ENCODE measurements at places on chromosomes 2 and 18.

DNA sequence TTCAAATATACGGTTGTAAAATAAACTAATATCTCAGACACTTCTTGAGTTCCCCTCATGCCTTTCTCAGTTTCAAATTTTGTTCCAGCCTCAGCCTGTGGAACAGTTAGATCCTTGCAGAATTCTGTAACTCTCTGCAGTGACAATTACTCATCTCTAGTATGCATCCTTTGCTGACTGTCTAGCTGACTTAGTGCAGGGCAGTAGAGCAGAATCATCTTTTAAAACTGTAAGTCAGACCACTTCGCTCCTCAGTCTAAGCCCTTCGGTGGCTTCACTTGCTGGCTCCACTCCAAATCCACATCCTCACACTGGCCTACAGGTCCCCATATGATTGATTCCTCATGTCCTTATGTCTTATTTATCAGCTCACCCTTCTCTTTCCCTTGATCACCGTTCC lies 164.1 kb upstream of the ZSWIM2 start:
- DNase-seq, result no peak

GRCh38 chr2:119683713-119684443 lies 4.9 kb downstream of the TMEM177 start:
- DNase-seq, result no peak

GRCh38 chr2:96184188-96184587 lies 24.4 kb downstream of the STARD7 start:
- DNase-seq, result no peak

DNA sequence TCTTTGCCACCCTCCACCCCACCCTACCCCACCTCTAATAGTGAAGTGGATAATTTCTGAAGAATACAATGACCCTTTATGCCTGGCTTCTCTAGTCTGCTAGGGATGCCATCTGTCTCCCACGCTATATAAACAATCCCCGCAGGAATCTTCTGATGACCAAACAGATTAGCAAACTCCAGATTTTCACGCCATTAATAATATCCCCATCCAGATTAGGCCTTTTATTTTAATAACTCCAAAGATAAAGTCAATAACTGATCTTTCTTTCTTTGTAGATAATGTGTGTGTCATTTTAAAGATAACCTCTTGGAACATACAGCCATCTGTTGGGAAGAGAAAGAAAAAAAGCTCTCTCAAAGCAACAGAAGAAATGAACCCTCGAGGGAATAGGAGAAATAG lies 47.9 kb upstream of the CCDC150 start:
- DNase-seq, result no peak

DNA sequence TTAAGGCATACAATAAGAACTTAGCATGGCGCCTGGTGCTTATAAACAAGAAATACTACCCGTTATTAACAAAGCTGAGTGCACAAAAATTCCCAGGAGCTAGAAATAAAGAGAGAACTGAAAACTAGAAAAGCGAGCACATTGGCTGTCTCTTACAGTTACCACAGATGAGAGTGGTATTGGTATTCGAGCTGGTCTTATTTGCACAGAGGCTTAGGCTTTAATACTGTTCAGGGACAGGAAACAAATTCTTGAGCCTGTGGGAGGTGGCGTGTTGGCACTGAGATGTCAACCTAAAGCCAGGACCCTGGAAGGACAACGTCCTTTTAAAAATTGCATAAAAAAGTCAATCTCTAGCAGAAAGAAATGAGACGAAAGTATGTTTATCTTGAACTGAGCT lies 67.3 kb upstream of the IGFBP2 start:
- no peak for DNase-seq

DNA sequence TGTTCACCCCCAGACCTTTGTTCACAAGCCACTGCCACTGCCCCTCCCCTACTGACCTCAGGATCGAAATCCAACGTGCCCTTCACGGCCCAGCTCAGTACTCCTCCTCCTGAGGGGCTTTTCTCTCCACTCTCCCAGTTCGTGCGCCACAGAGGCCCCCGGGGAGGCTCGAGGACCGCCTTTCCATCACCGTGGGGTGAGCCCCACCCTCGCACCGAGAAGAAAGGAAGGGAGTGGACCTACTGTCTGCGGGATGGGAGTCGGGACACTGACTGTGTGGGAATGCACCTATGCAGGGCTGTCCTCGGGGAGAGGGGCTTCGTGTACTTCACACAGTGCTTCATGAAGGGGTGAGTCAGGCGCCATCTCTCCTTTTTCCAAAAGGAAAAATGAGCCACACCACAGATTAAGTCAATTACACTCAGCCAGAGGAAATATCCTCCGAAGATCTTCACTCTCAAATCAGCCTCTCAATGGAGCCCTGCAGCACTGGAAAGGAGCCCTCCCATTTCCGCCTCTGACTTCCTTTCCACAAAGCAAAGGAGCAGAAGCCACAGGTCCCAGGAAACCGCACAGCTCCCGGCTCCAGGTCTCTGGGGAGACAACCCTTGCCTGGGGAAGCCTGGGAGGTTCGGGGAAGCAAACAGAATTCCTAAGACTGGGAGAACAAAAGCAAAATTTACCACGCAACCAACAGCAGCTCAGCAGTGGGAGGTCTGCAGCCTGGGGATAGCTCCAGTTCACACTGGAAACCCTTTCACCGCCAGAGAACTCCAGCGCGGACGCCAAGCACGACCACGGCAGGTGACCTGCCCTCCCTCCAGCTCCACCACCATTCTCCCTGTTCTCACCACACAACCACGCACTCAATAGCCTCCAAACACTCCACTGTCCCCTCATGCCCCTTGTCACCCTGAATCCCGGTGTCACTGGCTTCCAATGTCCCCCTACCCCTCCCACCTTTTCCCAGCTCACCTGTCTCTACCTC lies 21.6 kb downstream of the ADCY3 start:
- DNase-seq, result no peak

DNA sequence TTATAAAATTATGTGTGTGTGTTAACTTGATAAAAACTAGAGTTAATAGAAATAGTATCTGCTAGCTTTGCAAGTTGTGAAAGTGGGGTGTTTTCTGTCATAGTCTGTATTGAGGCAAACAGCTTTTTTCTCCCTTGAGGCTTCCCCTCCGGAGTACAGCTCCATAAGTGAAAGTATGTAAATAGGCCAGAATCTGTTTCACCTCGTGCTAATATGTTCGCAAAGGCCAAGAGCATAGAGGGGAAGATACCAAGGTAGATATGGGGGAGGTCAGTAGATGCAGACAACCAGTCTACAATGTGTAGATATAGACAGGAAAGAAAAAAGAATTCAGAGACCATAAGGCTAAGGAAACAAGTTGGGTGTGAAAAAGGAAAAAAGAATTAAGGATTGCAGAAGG lies 72.9 kb downstream of the PTRHD1 start:
- no peak for DNase-seq

DNA sequence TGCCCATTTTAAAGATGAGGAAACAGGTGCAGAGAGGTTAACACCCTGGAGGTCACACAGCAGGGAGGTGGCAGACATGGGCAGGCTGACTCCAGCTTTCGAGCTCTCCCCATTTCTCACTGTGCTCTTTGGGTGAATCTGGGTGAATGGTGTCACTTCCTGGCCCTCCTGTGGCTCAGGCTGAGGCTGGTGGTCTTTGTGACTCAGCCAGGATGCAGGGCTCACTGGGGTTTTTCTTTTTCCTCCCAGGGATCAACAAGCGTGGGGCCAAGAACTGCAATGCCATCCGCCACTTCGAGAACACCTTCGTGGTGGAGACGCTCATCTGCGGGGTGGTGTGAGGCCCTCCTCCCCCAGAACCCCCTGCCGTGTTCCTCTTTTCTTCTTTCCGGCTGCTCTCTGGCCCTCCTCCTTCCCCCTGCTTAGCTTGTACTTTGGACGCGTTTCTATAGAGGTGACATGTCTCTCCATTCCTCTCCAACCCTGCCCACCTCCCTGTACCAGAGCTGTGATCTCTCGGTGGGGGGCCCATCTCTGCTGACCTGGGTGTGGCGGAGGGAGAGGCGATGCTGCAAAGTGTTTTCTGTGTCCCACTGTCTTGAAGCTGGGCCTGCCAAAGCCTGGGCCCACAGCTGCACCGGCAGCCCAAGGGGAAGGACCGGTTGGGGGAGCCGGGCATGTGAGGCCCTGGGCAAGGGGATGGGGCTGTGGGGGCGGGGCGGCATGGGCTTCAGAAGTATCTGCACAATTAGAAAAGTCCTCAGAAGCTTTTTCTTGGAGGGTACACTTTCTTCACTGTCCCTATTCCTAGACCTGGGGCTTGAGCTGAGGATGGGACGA lies 13.2 kb downstream of the ITM2C start:
- peak; percentile 44 for DNase-seq

DNA sequence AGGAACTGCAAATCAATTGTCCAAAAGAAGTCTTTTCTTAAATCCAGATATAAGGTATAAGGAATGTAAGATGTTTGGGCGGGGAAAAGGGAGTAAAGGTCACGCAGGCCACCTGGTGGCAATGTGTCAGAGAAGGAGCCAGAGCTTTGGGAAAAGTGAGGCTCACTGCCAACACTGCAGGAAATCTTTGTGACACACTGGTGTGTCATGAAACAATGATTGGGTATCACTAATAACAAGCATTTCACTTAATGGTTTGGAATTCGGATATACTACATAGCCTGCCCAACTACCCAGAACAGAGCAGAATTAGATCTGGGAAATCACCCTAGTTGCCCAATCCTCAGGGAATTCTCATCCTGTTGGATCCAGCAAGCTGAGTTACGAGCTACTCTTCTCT lies 61.0 kb downstream of the RBMS1 start:
- DNase-seq, result peak; percentile 19

GRCh38 chr2:155320236-155320635 lies 621.7 kb downstream of the KCNJ3 start:
- DNase-seq, result no peak

- no peak for DNase-seq
These were observed 11.9 kb downstream of the NR4A2 start for GRCh38 chr2:156320486-156321098.

DNA sequence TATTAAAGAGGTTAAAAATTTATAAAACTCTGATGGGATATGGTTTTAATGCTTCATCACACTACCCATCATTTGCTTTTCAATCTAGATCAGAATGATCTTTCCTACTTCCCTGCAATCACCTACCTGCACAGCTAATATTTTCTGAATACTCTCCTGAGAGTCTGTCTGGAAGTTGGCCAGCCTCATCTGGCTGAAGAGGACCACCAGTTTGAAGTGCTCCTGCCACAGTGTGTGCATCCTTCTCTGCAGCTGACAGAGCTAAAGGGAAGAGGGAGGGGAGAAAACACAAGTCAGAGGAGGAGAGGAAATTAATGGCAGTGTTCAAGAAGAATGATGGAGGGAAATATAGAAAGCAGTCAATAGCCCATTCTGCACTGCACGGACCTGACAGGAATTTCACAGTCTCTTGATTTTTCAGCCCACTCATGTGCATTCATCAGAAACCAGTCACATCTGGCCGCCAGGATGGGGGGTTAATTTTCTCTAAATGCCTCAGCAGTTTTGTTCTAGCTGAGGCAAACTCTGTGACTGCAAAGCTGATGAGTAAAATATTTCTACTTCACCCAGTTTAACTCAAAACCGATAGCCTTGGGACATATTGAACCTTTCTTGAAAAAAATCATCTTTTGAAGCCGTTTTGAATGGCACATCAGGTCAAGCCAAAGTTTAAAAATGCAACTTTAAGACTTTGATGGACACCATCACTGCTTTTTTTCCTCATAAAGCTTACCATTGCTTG lies 201.8 kb upstream of the KLHL14 start:
- DNase-seq, result no peak

DNA sequence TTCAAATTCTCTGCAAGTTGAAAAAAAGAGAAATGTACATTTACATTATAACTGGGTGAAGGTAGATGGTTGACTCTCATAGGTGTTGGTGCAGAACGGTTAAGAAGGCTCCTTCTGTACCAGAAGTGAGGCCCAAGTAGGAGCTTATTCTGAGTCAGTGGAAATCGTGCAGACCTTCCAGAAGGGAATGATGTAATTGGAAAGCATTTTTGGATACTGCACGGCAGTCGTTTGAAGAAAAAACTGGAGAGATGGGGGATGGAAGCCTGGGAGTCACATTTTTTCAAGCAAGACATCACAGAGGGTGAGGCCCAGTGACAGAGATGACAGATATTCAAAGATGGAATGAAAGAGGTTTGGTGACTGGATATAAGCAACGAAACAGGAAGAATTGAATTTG lies 39.4 kb downstream of the HRH4 start:
- no peak for DNase-seq

- no peak for DNase-seq
These were observed 310.4 kb upstream of the NT5C1B start for GRCh38 chr2:18899725-18900124.

GRCh38 chr2:8987410-8987809 lies 16.1 kb downstream of the MBOAT2 start:
- no peak for DNase-seq

DNA sequence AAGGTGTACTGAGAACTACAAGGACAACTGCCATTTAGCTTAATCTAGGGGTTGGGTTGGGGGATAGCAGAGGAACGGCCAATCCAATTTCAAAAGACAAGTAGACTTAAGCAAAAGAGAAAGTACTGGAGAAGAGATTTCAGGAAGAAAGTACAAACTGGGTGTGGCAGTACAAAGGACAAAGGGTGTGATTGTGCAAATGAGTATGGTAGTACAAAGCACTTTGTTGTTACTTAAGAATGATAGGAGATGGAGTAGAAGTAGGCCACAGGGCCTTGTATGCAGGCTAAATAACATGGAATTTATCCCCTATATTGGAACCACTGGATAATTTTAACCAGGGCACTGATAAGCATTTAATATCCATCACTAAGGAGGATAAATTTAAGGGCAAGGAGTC lies 4.7 kb upstream of the ORC2 start:
- no peak for DNase-seq

DNA sequence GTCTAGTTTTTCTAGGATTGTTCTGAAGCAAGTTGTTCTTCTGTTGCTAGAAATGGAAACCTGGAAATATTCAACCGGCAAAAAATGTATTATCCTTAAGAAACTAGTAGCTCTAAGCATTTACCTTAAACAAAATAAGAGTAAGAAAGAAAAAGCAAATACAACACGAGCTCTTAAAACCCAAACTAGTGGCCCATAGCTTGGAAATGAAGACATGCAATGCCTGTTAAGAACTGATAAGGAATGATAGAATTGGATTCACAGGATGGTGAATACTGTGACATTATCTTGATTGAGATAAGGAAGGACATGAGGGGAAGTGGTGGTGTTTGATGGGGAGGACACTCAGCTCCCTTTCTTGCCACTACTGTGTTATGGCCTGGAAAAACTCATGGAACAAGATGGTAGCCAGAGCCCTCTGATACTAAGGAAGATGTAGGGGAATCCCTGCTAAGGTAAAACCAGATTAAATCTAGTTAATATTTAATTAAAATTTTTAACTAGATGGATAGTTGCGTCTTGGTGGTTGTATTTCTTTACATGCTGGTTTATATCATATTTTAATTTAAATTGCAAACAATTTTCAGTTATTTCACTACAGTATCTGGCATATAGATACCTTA lies 193.8 kb downstream of the LPIN1 start:
- DNase-seq, result no peak

- no peak for DNase-seq
These were observed 35.2 kb downstream of the E2F6 start for GRCh38 chr2:11430729-11431128.

- no peak for DNase-seq
These were observed 59.8 kb downstream of the MARCHF4 start for GRCh38 chr2:216312441-216312840.

All from CD4-positive, alpha-beta T cell treated with Interleukin-6 for 4 hours (primary cell).